ENCODE measurements at places on chromosomes 5 and 9.

GRCh38 chr5:10420468-10420867, 21.2 kb upstream of the ROPN1L start:
- no peak for DNase-seq

DNA sequence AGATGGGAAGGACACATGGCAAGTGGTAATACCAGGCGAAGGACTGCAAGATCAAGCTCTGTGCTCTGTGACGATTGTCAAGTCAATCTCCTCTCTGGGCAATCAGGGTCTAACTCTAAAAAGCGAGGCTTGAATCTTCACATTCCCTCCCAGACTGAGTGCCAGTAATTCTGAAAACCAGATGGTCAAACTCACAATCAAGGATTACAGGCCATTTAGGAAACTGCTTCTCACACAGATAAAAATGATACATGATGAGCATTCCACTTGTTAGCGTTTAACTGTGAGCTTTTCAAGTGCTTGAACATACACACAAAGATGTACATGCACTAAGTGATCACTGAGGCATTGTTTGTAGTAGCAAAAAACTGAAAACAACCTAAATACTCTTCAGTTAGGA, 210.1 kb downstream of the TRIM32 start:
- DNase-seq, result no peak

DNA sequence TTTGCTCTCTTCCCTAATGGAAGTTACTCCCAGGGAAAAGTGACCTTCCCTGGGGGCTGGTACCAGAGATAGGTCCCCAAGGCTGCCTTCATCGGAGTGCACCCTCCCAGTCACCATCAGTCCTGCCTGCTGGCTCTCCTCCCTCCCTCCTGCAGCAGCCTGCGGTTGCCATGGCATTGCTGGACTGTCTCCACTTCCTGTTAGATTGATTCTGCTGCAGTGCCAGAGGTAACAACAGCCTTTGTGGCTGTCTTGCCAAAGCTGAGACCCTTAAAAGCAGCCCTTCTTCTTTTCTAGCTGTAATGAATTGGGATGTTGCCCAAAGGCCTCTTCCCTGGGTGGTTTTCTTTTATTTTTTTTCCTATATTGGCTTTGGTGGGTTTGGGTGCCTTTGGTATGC, 78.1 kb upstream of the PRLR start:
- no peak for DNase-seq

GRCh38 chr5:130035388-130035787, 131.1 kb downstream of the CHSY3 start:
- DNase-seq, result no peak

GRCh38 chr5:96506376-96506775, 73.3 kb upstream of the PCSK1 start:
- no peak for DNase-seq

GRCh38 chr9:83536332-83536731, 1.9 kb downstream of the FRMD3 start:
- no peak for DNase-seq

- DNase-seq, result no peak
Measured at GRCh38 chr9:130990978-130991777, 17.8 kb upstream of the LAMC3 start.

DNA sequence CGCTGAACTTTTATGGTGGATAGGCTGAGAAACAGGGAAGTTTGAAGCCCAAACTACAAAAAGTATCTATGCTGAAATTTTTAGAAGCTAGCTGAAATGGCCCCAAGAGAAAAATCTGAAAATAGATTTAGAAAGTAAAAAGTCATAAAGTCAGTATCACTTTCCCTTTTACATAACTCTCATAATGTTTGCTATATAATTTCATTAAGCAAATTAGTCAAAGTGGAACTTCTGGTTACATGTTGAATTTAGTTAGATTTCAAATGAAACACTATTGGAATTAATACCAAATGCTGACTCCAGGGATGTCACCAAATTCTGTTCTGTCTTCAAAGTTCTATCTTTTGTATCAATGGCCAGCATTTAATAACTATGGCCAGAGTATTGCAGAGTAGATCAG, 126.9 kb downstream of the TTC39B start:
- no peak for DNase-seq

DNA sequence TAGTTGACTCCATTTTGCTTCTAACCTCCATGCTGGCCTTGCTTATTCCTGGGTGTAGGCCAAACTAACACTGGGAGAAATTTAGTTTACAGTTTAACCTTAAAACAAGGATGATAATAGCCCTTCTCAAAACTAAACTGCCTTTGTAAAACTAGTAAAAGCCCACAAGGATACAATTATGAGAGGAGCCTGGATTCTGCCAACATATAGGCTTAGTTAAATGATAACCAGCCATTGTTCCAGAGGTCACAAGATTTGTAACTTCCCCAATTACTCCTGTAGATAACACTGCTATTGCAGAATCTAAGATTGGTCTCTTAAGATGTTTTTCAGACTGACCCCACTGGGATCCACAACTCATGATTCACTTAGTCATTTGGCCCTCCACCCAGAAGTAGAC, 2300.3 kb upstream of the C9orf72 start:
- DNase-seq, result no peak
